ENCODE measurements at places on chromosomes 3 and 15. TPM values are rescaled to one million over a fixed set of nuclear protein-coding genes. Genes with fewer than 3 reads are reported as not detected.

The TASOR gene
- 32.5 TPM for total RNA-seq

The FBXO40 gene
- not detected for total RNA-seq

The UBE2E2 gene
- total RNA-seq: 0.77 TPM

The ANKRD34C gene
- not detected for total RNA-seq

DNA sequence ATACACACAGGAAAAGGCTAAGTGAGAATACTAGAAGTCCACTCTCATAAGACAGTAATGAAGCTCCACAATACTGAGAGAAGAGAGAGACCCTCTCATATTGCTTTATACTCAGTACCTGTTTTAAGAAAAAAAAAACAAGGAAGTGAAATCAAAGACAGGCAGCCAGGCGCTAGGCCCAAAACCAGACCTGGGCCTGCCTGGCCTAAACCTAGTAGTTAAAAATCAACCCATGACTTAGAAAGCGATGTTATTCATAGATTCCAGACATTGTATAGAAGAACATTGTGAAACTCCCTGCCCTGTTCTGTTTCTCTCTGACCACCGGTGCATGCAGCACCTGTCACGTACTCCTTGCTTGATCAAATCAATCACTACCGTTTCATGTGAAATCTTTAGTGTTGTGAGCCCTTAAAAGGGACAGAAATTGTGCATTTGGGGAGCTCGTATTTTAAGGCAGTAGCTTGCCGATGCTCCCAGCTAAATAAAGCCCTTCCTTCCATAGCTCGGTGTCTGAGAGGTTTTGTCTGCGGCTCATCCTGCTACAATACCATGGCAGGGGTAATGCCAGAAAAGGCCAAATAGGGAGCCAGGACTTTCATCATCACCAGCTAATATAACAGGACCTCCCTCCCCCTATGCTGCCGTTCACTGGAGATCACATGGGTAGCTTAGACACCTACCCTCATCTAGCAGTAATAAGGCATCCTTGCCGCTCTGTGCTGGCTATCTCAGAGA is 1294.1 kb downstream of the NSUN3 start:
- H3K27me3 ChIP-seq: no peaks in the 10 kb centered on the region
- no peak for DNase-seq
- peak overlapping the region; percentile 16 for H3K4me3 ChIP-seq
- no peaks in the 10 kb centered on the region for H3K36me3 ChIP-seq

- H3K27ac ChIP-seq: no peak overlapping the region
- no peaks in the 10 kb centered on the region for H3K4me1 ChIP-seq
- DNase-seq: peak; percentile 2
- no peak overlapping the region for H3K4me3 ChIP-seq
- no peaks in the 10 kb centered on the region for H3K27me3 ChIP-seq
These were observed 894.6 kb downstream of the PLOD2 start for GRCh38 chr3:145266368-145266767.

GRCh38 chr15:64985366-64986033 is 4.2 kb downstream of the SPG21 start:
- peaks cover 76% of the 10 kb centered on the region for H3K4me1 ChIP-seq
- H3K4me3 ChIP-seq: no peak overlapping the region
- peak; percentile 64 for DNase-seq
- no peaks in the 10 kb centered on the region for H3K36me3 ChIP-seq
- H3K27me3 ChIP-seq: no peaks in the 10 kb centered on the region

DNA sequence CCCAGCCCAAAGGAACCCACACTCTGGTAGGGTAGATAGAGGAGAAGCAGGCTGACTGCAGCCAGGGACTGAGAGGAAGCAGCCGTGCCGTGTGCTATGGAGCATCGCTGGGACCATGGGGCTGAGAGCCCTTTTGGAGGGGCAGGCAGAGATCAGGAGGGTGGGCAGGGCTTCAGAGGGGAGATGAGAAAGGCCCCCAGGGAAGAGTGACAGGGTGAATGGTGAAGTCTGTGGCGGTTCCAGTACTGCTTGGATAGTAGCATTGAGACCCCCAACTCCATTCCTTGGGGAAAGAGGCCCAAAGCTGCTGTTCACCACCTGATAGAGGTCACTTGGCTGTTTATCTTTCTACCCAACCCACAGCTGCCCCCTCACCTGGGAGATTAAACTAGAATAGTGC is 80.0 kb upstream of the MRPS22 start:
- H3K27me3 ChIP-seq: peaks cover 3% of the 10 kb centered on the region
- DNase-seq: no peak
- H3K4me1 ChIP-seq: peaks cover 14% of the 10 kb centered on the region
- no peaks in the 10 kb centered on the region for H3K36me3 ChIP-seq
- no peak overlapping the region for H3K4me3 ChIP-seq
- no peak overlapping the region for H3K27ac ChIP-seq

DNA sequence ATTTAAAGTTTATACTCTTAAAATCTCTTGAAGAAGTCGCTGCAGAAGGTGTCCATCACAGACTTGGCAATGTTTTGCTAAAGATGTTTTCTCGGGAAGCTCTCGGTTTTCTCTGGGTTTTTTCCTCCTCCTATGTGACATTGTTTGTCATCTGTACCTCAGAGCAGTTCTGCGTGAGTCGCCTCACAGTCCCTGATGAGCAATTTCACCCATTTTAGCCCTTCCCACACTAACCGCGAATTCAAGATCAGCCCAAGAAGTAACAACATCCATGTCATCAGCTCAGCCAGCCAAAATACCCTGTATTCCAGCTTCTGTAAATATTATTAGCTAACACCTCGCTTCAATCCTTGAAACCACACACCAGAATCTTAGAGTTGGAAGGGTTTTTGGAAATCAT is 224.3 kb upstream of the SETMAR start:
- H3K36me3 ChIP-seq: no peaks in the 10 kb centered on the region
- no peak overlapping the region for H3K27ac ChIP-seq
- H3K4me1 ChIP-seq: peaks cover 26% of the 10 kb centered on the region
- no peaks in the 10 kb centered on the region for H3K27me3 ChIP-seq

DNA sequence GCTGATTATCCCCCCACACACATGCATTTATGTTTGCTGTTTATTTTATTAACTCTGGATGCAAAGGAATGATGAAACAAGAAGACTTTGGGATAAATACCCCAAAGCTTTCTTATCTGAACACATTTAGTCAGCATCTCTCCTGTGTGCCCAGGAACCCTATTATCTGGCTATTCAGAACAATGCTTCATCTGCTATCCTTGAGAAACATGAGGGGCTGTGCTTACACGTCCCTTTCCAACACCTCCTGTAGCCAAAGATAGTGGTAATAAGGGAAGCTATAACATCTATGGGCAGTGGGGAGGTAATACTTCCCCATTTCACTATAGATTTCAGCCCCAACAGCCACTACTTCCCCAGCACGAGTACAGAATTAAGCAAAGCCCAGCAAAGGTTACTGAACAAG is 94.7 kb downstream of the SSR3 start:
- H3K4me3 ChIP-seq: no peak overlapping the region
- no peaks in the 10 kb centered on the region for H3K27me3 ChIP-seq
- H3K4me1 ChIP-seq: no peaks in the 10 kb centered on the region
- H3K27ac ChIP-seq: no peak overlapping the region
- H3K36me3 ChIP-seq: no peaks in the 10 kb centered on the region
- DNase-seq: no peak

GRCh38 chr15:39709941-39710340 is 72.7 kb downstream of the FSIP1 start:
- no peaks in the 10 kb centered on the region for H3K27me3 ChIP-seq
- no peak for DNase-seq
- H3K4me1 ChIP-seq: no peaks in the 10 kb centered on the region
- H3K27ac ChIP-seq: no peak overlapping the region
- no peak overlapping the region for H3K4me3 ChIP-seq
- H3K36me3 ChIP-seq: no peaks in the 10 kb centered on the region

DNA sequence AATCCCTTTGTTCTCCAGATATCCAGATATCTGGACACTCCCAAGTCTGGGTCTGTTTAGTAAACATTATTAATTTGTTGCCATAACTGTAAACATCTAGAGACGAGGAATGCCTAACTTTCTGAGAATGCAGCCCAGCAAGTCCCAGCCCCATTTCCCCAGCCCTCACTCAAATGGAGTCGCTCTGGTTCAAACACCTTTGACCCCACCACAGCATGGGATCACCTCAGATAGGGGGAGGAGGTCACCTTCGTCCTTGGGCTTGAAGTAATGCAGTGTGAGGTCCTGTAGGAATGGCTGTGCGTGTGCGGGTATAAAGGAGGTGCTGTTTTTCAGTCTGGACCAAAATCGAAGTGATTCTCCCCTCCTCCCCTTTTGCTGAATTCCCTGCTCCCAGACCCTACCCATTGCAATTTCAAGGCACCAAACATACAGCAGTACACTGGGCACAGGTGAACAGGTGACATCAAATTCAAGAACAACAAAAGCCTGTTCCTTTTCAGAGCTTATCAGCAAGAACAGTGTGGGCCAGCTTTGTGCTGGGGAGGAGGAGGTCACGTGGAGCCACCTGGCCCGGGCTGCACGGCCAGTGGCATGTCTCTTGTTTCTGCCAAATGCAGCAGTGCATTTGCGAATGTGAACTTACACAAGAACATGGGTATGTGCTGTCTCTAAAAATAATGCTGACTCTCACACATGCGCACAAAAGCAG is 57.5 kb upstream of the TRPM1 start:
- no peak overlapping the region for H3K4me3 ChIP-seq
- peak overlapping the region; percentile 99 for H3K27ac ChIP-seq
- DNase-seq: no peak
- H3K4me1 ChIP-seq: peaks cover 71% of the 10 kb centered on the region
- no peaks in the 10 kb centered on the region for H3K36me3 ChIP-seq
- H3K27me3 ChIP-seq: no peaks in the 10 kb centered on the region

DNA sequence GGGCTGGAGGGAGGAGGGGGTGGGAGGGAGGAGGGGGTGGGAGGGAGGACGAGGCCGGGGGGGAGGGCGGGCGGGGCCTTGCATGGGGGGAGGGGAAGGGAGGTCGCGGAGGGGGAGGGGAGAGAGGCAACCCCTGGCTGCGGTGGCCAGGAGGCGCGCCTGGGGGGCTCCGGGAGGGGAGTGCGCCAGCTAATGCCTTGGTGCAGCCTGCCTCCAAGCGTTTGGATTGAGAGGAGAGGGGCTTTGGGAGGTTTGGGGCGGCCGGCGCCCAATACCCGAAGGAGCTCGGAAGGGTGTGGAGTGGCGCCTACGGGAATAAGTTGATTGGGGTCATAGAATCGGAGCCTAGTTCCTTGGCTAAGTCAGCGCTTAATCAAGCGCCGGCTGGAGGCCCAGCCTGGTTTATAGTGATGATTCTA is 557 bp downstream of the TFG start:
- H3K4me1 ChIP-seq: peaks cover 43% of the 10 kb centered on the region
- H3K4me3 ChIP-seq: peak overlapping the region; percentile 91
- peaks cover 16% of the 10 kb centered on the region for H3K36me3 ChIP-seq
- H3K27ac ChIP-seq: peak overlapping the region; percentile 95
- H3K27me3 ChIP-seq: no peaks in the 10 kb centered on the region
- DNase-seq: no peak

DNA sequence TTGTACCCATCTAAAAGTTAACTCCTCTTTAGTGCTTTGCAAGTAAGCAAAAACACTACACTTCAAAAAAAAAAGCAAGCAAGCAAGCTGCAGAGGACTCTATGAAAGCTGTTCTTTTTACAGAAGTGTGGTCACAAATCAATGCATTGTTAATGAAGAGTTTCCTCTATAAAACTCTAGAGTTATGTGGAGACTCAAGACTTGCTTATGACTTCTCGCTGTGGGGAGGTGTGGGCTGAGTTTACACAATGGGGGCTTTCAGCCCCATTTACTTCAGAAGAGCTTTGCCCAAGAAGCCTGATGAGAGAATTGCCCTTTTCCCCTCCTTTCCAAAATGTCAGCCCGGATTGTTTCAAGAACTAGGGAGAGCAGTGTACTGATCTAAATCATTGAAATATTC is 144.4 kb downstream of the IGSF11 start:
- DNase-seq: no peak
- H3K27ac ChIP-seq: no peak overlapping the region
- H3K4me1 ChIP-seq: no peaks in the 10 kb centered on the region
- no peak overlapping the region for H3K4me3 ChIP-seq
- H3K36me3 ChIP-seq: no peaks in the 10 kb centered on the region

- H3K36me3 ChIP-seq: no peaks in the 10 kb centered on the region
- no peak overlapping the region for H3K27ac ChIP-seq
- no peak for DNase-seq
- no peaks in the 10 kb centered on the region for H3K27me3 ChIP-seq
- H3K4me3 ChIP-seq: no peak overlapping the region
These were observed 1700.3 kb downstream of the OTOL1 start for GRCh38 chr3:163196815-163197374.

- no peaks in the 10 kb centered on the region for H3K27me3 ChIP-seq
- no peaks in the 10 kb centered on the region for H3K36me3 ChIP-seq
- H3K27ac ChIP-seq: no peak overlapping the region
- H3K4me3 ChIP-seq: no peak overlapping the region
These were observed 46.8 kb downstream of the CHST2 start for GRCh38 chr3:143166376-143166775.

- H3K27ac ChIP-seq: no peak overlapping the region
- H3K4me1 ChIP-seq: peaks cover 27% of the 10 kb centered on the region
- H3K4me3 ChIP-seq: peak overlapping the region; percentile 97
- H3K36me3 ChIP-seq: no peaks in the 10 kb centered on the region
- no peak for DNase-seq
These were observed 969 bp upstream of the DNAJC19 start for GRCh38 chr3:180990505-180990904.

- no peak overlapping the region for H3K4me3 ChIP-seq
- peaks cover 12% of the 10 kb centered on the region for H3K4me1 ChIP-seq
- no peaks in the 10 kb centered on the region for H3K36me3 ChIP-seq
- no peak overlapping the region for H3K27ac ChIP-seq
These were observed 79.7 kb downstream of the STAG1 start for GRCh38 chr3:136672457-136672856.

All from HepG2 (cell line).